Left ventricle myocardium superior (tissue), 1 donor: ENCODE measurements at places on chromosomes 1 and 21. TPM values are rescaled to one million over a fixed set of nuclear protein-coding genes. Genes with fewer than 3 reads are reported as not detected.

The C1orf141 gene
- total RNA-seq, result not detected

The NUDT4B gene
- not detected for total RNA-seq

The GREM2 gene
- not detected for total RNA-seq

The SELENBP1 gene
- 99.1 TPM for total RNA-seq

The KCNJ9 gene
- not detected for total RNA-seq

The CR1L gene
- total RNA-seq, result not detected

The SLFNL1 gene
- total RNA-seq, result 0.37 TPM

The LENEP gene
- not detected for total RNA-seq

The SIKE1 gene
- 29.3 TPM for total RNA-seq

The SHCBP1L gene
- total RNA-seq, result not detected

The GIPC2 gene
- 4.9 TPM for total RNA-seq

The CLCC1 gene
- 29.1 TPM for total RNA-seq

The CD1E gene
- total RNA-seq, result 0.50 TPM

The RHBG gene
- not detected for total RNA-seq

The CLIC6 gene
- total RNA-seq, result 11.2 TPM

The GJA8 gene
- total RNA-seq, result not detected

The VAV3 gene
- total RNA-seq, result 2.1 TPM

The CLIC4 gene
- 358 TPM for total RNA-seq

The HSD11B1 gene
- total RNA-seq, result 2.8 TPM

The ANGPTL7 gene
- total RNA-seq, result 1.0 TPM

The ACTL8 gene
- total RNA-seq, result not detected

The KANK4 gene
- total RNA-seq, result 0.25 TPM

The FMO2 gene
- 53.5 TPM for total RNA-seq

The AADACL3 gene
- not detected for total RNA-seq

The MEX3A gene
- 0.17 TPM for total RNA-seq

The MSH4 gene
- total RNA-seq, result 0.40 TPM

The ITGB2 gene
- 26.5 TPM for total RNA-seq

The PAX7 gene
- not detected for total RNA-seq

The NHLH1 gene
- not detected for total RNA-seq

The BECN2 gene
- not detected for total RNA-seq
